Hematopoietic multipotent progenitor cell treated with erythropoietin and hydrocortisone succinate and interleukin-3 and kit ligand, for 6 days (in vitro differentiated cells): ENCODE measurements at places on chromosomes 7 and 10.

- peak; percentile 10 for DNase-seq
These were observed 209.6 kb downstream of the KIAA1217 start for GRCh38 chr10:24418532-24418931.

DNA sequence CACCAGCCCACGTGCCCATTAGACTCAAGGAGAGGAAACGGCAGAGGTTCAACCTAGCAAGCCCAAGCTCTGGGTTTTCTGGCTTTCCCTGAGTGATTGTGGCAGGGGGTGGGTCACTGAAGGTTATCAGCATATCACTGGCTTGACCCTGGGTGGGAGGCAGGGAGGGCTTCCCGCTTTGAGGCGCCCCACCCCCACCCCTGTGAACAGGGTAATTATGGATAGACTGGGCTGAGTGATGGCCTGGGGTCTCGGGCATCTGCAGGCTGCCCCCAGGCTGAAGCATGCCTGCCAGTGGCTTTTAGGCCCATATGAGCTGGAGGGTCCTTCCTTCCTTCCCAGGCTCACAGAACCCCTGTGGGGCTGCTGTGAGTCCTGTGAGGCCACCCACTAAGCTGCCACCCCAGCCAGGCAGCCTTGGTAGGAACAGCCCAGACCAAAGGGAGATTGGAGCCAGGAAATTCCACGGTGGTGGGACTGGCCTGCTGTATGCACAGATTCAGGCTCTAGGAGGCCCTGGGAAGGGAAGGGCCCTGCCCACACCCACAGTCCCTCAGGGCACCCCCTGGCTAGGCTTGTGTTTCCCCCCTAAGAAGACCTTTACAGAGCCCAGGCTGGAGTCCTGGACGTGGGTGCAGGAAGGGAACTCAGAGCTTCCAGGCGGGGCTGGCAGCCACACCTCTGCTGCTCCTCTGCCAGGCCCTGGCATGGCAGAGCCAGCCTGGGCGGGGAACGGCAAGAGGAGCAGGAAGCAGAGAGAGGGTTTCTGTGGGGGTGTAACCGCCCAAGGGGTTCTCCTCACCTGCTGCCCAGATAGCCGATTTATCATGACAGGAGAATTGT is 33.1 kb downstream of the GPRIN2 start:
- DNase-seq, result no peak

GRCh38 chr7:867406-868188 is 8.8 kb upstream of the GET4 start:
- peak; percentile 81 for DNase-seq

GRCh38 chr10:98474628-98475027 is 27.9 kb upstream of the HPS1 start:
- no peak for DNase-seq

GRCh38 chr10:6072215-6072934 is 10.2 kb upstream of the IL2RA start:
- DNase-seq, result peak; percentile 62

DNA sequence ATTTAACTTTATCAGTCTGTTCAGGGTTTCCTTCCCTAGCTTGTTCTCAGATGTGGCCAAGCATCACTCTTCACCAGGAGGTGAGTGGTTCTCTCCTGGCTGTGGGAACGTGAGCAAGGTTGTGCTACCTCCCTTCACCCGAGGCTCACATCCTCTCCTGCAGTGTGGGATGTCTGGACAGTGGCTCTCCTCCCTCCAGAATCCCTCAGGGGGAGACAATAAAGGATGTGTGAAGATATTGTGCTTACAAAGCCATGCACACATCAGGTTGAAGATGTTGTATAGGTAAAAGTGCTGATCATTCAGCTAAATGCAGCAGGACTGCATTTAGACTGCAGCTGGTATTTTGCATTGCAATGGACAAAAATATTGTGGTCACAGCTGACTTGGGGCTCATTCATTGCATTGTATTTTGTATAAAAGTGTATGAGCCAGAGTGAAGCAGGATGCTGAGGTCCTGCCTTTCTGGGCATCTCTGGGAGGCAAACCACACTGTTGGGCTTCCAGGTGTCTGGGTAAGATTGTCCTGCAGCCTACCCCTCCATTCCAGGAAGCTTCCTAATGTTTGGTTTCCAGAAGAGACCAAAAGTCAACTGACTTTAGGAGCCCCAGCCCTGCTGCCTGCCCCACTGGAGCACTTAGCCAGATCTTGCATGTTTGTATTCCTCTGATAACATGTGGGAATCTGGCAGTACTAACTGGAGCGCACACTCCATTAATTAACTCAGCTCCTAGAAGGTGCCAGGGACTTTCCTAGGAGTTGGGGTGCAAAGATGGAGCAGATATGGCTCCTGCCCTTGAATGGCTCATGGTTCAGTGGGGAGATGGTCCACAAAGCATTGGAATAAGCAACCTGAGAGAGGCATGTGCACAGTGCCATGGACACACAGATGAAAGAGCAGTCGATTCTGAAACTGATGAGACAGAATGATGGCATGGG is 292.5 kb upstream of the ZNF32 start:
- DNase-seq, result no peak

GRCh38 chr7:45566386-45566785 is 7.8 kb upstream of the ADCY1 start:
- no peak for DNase-seq

DNA sequence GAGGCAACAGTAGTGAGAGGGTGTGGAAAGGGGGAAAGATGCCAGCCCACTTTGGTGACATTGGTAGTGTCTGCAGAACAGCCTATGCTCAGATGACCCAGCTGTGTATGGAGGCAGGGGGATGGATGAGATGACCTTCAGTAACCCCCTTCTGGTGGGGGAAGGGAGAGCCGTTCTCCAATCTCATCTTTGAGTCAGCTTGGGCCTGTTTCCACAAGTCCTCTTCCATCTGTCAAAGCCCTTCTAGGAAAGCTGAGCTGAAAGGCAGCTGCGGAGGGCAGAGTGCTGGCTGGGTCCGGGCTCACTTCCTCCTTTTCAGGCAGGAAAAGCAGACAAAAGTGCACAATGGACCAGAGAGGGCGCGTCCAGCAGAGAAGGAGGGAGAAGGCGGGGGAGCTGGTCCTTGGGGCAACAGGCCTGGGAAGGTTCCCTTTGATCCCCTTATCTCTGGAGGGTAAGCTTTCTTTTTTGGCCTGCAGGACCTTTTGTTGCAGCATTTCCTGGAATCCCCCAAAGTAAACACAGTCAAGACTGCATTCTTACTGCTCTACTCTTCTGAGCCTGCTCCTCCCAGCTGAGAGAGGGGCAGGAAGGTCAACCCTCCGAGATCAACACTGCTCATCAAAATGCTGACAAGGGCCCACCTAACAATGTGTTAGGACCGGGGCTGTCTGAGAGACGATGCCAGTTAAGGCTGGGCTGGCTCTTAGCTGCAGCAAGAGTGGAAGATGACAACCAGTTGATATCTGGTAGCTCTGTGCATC is 1.2 kb upstream of the LRMDA start:
- peak; percentile 72 for DNase-seq

GRCh38 chr7:30522159-30522558 is 17.5 kb upstream of the GGCT start:
- DNase-seq, result no peak

DNA sequence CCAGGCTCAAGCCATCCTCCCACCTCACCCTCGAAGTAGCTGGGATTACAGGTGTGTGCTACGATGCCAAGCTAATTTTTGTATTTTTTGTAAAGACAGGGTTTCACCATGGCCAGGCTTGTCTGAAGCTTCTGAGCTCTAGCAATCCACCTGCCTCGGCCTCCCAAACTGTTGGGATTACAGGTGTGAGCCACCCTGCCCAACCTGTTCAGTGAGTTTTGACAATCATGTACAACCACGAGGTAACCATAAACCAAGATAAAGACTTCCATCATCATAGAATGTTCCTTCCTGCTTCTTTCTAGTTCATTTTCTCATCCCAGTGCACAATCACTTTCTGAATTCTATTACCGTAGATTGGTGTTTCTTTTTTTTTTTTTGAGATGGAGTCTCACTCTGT is 30.5 kb upstream of the MKRN1 start:
- DNase-seq, result no peak

DNA sequence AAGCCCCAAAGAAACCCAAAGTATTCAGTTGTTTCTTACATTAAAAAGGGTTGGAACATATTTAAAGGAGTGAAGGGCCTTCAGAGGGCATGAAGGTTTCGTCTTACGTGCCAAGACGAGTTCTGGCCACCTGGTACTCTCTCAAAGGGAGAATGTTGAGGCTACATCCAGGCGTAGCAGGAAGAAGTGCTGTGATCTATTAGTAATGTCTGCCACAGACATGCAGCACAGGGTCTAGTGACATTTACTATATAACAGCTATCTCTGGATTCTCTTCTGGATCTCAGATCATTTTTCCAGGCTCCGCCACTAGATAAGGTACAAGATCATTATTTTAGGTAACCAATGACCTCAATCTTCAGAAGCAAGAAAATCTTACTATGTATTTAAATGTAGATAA is 76.5 kb upstream of the ARID5B start:
- no peak for DNase-seq

DNA sequence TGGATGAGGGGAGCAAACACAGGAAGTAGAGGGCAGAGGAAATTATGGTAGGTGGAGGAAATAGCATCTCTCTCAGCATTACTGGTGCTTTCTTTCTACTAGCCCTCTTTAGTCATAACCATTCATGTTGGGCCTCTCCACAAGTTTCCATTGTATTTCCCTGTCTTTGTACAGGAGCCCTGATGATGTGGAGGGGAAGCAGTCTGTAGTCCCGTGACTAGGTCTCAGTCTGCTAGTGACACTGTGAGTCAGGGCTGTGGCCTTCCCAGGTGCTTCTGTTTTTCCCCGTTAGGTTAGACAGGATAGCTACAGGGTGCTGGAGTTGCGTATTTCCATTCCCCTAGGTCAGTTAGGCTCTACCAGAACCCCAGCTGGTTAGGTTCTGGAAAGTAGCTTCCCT is 82.9 kb upstream of the NAMPT start:
- DNase-seq, result no peak

DNA sequence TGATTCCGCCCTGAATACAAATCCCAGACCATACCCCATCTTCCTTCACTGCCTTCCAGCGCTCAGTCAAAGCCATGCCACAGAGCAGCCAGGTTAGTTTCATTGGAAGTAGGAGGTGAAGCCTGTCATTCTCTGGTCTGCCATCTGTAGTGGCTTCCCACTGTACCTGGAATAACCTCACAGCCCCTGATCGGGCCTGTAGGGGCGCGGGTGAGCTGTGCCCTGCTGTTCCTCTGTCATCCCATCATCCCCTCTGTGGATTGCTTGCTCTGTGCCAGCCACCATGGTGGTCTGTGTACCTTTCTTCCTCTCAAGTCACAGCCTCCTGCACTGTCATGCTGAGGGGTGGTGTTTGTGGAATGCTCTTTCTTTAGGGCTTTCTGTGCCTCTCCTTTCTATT is 155.1 kb downstream of the ZNF22 start:
- no peak for DNase-seq

GRCh38 chr7:37920849-37921805 is 687 bp downstream of the EPDR1 start:
- DNase-seq, result peak; percentile 96

- DNase-seq, result no peak
These were observed 25.1 kb downstream of the NEBL start for GRCh38 chr10:20871970-20872369.
